CD4-positive, alpha-beta T cell treated with Interleukin-2 at 100 ng/mL for 4 hours (primary cell): ENCODE measurements at places on chromosomes 7 and 10.

DNA sequence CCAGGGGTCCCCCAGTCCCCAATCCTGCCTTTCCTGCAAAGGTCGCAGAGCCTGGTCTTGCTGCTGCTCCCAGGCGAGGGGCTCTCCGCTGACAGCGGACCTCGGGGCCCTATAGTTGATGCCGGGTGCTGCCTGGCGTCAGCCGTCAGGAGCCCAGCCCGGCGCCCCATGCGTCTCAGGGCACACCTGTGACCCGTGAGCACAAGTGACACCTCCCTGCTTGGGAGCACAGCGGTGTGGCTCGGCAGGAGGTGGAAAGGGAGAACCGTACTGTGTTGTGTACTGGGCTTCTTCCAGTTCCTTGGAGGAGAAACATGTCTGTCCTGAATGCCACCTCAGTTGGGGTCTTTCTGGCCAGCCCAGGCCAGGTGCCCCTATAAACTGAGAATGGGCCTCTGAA is 56.7 kb downstream of the LHPP start:
- DNase-seq: no peak

DNA sequence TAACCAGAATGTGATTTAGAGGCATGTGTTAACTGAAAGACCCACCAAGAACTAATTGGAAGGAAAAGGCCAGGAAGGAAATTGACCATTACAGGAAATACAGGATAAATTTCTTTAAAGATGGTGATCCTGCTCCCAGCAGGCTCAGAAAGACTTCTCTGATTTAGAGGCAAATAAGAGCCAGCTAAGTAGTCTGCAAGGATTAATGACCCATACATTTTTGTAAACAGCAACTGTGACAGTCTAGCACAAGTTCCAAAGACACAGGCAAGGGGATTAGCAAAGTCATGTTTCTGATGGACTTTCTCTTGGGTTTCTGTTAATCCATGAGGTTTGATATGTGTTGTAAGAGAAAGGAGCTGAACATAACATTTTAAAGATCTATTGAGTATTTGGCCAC is 425.0 kb downstream of the HTR7 start:
- DNase-seq: no peak

DNA sequence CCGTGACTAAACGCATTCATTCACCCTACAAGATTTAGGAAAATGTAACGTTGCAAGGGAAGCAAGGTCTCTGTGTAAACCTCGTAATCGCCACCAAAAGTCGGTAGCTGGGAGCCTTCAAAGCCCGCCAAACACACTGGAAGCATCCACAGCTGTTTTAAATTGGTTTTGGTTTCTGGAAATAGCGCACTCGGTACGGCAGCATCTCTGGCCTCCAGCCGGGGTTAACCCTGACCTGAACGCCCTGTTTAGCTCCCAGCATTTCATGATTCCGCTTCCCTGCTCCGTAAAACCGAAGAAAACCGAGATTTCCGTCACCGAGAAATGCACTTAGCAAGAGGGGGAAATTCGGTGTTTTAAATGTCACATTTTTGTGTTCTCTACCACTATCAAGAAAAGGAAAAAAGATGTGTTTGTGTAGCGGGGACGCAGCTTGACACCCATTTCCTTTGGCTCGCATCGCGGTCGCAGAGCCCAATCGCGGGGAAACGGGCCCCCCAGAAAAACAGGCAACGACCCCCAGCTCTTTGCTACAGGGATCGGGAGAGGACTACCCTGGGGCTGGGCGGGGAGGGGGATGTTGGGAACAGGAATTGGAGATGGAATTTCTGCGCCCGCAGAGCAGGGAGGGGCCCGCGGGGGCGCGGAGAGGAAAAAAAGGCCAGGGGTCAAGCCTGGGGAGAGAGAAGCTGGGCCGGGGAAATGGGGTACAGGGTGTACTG is 646 bp downstream of the SGCE start:
- no peak for DNase-seq

DNA sequence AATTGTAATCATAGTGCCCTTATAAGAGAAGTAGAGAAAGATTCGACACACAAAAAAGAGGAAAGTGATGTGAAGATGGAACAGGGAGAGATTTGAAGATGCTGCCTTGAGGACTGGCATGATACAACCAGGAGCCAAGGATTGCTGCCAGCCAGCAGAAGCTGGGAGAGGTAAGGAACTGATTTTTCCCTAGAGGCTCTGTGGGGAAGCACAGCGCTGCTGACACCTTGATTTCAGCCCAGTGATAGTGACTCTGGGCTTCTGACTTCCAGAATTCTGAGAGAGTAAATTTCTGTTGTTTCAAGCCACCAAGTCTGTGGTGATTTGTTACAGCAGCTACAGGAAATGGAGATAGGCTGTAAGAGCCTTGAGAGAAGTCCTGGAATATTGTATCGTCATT is 98.2 kb downstream of the RAB11FIP2 start:
- DNase-seq: no peak

DNA sequence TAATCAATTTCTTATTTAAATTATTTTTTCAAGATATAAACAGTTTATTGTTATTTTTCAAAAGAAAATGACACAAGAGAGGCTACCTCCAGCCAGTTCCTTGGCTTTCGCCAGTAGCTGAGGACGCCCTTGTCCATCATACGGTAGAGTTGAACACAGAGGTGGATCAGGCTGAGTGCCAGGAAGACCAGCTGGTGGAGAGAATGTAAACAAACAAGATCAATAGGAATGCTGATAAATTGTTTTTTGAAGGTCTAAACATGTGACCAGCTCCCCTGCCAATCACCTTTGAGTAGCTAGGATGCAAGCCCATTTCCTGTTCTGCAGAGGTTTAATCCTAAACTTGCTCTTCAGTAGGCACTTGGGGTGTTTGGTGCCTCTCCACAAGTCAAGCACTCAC is 138.9 kb downstream of the PKD1L1 start:
- no peak for DNase-seq

DNA sequence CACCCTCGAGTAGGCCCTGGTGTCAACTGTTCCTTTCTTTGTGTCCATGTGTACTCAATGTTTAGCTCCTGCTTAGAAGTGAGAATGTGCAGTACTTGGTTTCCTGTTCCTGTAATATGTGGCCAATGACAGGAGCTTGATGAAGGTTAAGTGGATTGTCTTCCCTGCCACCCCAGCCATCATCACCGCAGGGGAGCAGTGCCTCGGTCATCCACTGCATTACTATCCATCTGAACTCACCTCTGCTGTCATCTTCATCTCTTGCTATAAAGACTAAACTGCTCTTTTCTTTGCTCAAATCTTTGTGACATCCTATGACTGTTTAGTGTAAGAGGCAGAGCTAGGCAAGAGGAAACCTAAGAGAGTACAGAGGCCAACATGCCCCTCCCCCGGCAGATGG is 15.6 kb downstream of the ITIH2 start:
- no peak for DNase-seq

DNA sequence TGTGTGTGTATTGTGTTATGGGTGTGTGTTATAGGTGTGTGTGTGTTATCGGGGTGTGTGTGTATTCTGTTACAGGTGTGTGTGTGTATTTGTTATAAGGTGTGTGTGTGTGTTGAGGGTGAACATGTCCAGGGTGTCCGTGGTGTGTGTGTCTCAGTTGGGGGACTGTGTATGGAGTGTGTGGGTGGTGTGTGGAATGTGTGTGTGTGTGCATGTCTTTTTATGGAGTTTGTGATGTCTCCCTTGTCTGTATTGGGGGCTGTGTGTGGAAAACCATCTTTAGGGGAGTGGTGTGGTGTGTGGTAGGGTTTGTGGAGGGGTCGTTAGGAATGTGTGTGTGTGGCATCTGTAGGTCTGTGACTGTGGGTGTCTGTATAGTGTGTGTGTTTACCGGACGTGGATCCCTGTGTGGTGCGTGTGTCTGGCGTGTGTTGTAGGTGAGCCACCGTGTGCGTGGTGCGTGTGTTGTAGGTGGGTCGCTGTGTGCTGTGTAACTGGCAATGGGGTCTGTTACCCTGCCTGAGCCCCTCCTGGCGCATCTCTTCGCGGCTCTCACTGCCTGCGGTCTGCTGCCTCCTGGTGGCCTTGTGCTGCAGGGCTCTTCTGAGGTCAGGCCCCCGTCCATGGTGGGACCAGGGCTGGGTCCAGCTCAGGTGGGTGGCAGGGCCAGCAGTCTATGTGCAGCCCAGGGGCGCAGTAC is 61.7 kb downstream of the PALD1 start:
- DNase-seq: no peak

DNA sequence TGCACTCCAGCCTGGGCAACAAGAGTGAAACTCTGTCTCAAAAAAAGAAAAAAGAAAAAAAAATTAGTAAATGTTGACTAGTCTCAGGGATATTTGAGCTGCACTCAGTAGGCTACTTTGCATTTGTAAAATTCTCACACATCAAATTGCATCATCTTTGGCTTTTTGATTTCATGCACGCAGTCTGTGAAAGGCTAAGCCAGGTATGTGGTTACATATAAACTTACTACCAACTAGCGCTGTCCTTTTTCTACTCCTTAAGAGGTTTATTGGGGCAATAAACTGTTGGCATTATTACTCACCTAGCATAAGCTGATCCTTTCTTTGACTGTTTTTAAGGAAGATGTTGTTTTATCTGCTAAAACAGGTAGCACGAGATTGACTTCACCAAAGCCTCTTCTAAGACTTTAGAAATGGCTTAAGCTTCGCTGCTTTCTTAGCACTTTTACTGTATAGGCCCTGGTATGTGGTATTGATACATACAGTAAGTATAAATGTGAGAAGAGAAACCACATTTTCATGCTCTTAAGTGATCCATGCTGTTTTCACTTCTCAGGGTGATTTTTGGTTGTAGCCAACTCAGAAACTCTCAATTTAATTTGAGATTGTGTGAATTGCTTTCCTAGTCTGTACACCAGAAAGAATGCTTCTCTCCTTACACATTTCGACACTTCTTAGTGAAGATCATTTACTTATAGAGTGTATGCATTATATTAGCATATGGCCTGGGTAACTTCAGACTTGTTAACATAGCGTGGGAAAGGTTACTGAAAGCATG is 323.9 kb downstream of the AUTS2 start:
- no peak for DNase-seq

DNA sequence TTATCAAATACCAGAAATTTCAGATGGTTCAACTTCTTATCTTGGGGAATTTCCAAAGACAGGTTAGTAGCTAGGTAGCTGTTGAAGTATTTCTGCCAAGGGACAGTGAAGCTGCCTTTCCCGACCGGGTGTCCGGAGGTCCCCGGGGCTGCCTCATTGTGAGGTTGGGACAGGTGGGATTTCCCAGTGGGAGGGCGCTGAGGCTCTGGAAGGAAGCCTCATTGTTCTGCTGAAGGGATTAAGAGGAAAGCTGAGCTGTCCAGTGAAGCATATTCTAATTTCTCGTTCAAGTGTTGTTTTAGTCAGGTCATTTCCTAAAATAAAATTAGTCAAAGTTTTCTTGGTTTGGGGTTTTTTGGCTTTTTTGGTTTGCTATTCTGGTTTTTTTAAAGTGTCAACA is 244.2 kb downstream of the MGMT start:
- no peak for DNase-seq

- no peak for DNase-seq
These were observed 85.8 kb downstream of the CCDC3 start for GRCh38 chr10:12915637-12916168.

GRCh38 chr7:104628017-104628416 is 299.6 kb downstream of the LHFPL3 start:
- DNase-seq: no peak

DNA sequence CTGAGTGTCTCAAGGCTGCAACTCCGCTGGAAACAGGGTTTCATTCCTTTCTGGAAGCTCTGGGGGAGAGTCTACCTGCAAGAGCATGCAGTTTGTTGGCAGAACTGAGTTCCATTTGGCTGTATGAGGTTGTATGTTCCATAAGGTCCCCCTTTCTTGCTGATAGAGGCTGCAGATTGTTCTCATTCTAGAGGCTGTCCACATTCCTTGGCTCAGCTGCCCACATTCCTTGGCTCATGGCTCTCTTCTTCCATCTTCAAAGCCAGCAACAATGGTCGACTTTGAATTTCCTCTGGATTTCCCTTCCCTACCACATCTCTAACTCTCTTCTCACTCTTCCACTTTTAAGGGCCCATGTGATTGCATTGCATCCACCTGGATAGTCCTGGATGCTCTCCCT is 147.3 kb upstream of the CDCA7L start:
- DNase-seq: no peak

GRCh38 chr7:149547126-149547525 is 49.5 kb upstream of the ZNF746 start:
- no peak for DNase-seq

DNA sequence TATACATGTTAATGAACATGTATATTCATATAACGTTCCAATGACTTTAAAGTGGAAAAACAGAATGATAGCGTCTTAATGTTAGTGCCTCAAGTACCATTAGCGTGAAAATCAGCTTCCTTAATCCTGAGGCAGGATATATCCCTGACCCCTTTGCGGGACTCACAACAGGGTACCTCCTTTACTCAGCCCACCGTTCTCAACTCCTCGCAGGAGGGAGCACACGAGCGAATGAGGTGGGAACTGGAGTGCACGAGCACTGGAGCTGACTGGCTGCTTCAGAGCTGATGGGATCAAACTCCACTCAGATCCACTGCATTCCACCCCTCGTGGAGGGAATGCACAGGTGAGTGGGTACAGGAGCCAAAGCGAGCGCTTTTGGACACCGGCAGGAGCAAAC is 36.1 kb downstream of the AVL9 start:
- DNase-seq: no peak

GRCh38 chr7:56046721-56047445 is 4.4 kb downstream of the PSPH start:
- no peak for DNase-seq

GRCh38 chr10:119652361-119652730 is 1.2 kb downstream of the BAG3 start:
- peak; percentile 62 for DNase-seq

- DNase-seq: peak; percentile 55
These were observed 25.8 kb upstream of the PCGF5 start for GRCh38 chr10:91194497-91195179.

- DNase-seq: no peak
These were observed 89.0 kb downstream of the TRIM24 start for GRCh38 chr7:138549082-138549481.

GRCh38 chr10:103373544-103373943 is 5.8 kb downstream of the TAF5 start:
- no peak for DNase-seq

GRCh38 chr7:151484971-151485707 is 34.6 kb downstream of the RHEB start:
- no peak for DNase-seq

DNA sequence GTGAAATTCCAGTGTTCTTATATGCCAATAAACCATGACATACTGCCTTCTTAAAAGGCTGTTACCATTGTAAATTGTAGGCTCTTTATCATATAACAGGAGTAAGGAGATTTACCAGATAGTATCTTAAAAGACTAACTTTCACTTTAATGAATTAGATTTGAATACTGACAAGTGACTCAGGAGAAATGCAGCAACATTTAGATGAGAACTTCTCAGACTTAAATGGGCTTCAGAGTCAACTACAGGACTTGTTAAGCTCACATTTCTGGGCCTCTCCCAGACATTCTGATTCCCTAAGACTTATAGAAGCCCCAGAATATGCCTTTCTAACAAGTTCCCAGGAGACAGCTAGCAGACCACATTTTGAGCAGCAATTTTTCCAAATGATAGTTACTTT is 466.3 kb downstream of the ARL4A start:
- DNase-seq: no peak

DNA sequence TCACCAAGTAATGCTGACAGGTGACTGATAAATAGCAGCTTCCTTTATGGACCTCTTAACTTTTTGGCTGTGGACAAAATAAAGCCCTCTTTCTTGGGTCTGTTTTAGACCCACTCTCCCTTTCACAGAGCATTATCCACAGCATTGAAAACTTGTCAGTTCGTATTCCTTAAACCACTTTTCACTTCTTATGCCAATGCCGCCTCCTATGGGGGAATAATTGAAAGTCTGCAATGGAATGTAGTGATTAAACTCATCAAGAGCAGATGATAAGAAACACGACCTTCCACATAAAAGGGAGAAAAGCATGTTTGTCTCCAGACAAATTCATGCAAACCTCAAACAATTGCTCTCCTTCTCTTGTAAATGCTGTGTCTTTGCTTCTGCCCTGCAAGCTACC is 153.4 kb downstream of the SORCS1 start:
- no peak for DNase-seq
